ENCODE measurements at places on chromosomes 3 and 15.
A peak's percentile ranks its signal among the peaks of the same experiment; 100 is the strongest.

DNA sequence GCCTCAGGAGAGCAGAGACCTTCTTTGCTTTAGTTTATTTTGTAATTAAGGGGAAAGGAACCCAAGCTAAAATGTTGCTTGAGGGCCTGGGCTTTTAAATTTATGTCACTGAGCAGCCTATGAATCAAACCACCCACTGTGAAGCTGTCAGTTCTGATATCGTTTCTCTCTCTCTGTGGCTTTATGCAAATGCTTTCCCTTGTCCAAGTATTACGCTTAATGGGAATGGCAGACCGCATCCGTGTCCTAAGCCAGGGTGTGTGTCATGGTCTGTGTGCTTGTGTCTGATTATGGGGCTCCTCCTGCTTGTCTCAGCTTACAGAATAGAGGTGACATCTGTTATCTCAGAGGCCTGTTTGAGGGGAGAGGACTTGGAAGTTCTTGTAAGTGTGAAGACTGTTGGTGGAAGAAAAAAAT is 82.4 kb downstream of the EBLN2 start:
- DNase-seq: no peak

DNA sequence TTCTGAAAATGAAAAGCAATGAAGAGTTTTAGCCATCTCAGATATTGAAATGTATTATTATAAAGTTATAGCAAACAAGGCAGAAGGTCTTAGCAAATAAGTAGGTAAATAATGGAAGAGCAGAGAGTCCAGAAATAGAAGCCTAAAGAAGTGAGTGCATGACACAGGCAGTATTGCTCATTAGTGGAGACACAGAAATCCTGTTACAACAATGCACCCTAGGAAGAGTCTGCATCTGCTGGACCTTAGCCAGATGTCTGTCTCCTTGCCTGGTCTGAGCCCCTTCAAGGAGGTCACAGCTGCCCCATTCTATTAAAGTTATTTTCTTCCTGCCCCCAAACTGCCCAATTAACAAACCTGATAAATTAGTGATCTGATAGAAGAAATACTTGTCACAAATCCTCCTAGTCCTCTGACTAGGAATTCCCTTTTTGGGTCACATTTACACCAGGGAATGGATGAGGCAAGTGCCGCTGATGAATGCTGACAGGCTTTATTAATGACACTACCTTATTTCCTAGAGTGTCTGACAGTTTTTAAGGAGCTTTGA is 51.9 kb downstream of the HOMER2 start:
- DNase-seq: no peak

GRCh38 chr3:63654931-63655330 is 2.5 kb downstream of the SNTN start:
- DNase-seq: no peak

DNA sequence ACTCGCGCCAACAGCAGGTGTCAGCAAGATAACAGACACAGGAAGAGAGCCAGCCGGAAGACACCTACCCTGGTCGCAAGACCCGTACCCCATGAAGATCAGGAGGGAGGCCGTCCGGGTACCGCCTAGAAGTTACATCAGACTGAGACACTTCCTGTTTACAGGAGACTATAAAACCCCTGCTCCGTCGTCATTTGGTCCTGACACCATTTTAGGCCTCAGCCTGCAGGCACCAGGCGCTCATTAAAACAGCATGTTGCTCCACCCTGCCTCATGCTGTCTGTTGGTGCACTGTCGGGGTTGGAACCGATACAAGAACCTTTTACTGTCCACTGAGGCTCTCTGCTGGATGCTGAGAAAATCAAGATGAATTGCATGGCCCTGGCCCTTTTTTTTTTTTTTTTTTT is 15.6 kb upstream of the PRTG start:
- no peak for DNase-seq

- no peak for DNase-seq
Observed at GRCh38 chr3:30553641-30554316, 52.6 kb upstream of the TGFBR2 start.

GRCh38 chr3:8110966-8111798 is 390.4 kb upstream of the LMCD1 start:
- DNase-seq: peak; percentile 13

DNA sequence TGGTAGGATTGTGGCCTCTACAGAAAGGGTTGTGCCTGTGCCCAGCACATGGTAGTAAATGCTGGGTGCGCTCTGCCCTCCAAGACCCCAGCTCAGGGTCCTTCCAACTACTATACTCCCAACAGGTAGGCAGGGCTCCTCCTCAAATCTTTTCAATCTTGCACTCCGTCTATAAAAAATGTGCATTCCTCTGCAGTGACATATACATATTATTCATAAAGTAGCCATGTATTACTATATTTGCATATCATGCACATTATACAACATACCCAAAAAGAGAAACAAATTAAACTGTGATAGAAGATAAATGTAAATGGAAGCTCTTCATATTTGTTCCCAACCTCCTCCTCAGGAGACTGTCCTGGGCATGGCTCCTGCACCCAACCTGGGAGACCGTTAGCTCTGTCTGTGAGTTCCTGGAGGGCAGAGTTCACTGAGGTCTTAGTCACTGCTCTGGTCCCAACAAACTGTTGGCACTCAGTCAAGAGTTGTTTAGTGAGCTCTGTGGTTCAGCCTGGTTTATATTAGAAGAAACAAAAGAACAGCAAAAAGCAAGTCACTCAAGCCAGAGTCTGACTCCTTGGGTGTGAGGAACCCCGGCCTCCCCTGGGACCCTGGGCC is 47.7 kb upstream of the GRIP2 start:
- DNase-seq: no peak

GRCh38 chr3:53286727-53287126 is 30.9 kb upstream of the TKT start:
- DNase-seq: no peak

DNA sequence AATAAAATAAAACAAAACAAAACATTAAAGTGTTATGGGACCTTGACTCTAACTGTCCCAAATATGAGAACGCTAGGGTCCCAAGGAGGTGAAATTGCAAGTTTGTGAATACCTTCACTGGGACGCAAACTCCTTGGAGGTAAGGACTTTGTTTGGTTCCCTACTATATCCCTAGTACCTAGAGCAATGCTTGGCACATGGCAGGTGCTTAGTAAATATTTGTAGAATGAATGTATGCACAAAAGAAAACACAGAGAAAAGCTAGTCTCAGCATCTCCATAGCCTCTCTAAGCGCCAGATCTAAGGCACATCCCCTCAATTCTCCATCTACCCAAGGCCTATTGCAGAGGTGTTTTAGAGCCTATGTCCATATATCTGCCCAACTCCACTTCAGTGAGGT is 30.5 kb downstream of the GPR176 start:
- DNase-seq: no peak

- no peak for DNase-seq
Observed at GRCh38 chr3:51385621-51386091, 565 bp downstream of the MANF start.

DNA sequence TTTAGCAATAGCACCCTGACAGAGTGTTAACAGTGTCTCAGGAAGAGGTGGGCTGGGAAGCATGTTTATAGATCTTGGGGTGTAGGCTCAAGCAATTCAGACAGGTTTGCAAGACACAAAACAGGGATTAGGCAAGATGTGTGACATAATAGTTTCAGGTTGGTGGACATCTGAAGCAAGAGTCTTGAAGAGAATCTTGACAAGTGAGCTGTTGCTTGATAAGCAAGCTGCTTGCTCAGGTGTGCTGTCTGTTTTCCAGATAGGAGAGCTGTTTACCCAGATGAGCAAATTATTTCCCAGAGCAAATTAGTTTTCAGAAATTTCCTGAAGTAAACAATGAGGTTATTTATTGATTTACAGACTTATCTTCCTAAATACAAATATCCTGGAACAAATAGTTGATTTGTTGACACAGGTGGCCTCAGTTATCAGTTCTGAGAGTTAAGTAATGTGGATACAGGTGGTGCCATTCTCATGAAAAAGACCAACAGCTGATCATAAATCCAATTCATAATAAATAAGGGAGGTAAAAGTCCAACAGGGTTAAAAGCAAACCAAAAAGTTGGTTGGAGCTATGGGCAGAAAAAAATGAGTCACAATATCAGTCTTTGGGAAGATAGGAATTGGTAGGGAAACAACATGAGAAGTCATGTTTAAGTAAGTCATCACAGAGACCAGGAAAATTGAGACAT is 437.3 kb downstream of the TBL1XR1 start:
- DNase-seq: no peak

DNA sequence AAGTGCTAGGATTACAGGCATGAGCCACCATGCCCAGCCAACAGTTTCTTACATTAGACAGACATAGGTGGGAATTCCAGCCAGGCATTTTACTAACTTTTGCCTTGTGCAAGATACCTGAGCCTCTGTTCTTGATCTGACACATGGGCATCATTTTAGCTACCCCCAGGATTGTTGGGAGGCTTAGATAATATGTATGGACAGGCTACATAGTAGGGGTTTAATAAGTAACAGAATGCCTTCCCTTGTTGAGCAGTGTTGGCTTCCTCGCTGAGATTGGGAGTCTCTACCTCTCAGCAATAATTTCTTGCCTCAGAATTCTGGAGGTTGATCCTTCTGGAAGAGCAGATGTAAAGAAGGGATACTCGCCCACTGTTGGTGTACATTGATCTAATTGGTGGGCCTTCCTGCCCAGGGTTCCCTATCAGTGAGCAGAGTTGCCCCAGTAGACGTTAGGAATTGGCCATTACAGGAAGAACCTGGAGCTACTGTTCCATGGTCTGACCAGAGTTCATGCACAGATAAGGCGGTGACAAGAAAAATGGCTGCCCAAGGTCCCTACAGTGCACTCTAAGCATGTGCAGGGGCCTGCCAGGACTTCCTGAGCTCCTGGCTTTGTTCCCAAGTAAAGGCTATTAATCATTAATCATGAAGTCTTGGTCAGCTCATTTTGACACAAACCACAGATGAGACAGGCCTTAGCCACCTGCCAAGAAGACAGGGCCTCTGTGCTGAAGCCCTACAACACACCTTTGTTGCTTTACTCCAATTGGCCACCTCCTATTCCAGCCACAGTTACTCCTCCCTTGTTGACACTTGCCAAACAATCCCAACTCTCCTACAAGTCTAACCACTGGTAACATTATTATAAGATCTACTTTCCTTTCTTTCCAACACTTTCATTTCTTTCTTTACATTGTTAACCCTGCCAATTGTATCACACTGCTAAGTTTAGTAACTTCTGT is 5.0 kb upstream of the IL17RE start:
- DNase-seq: no peak

DNA sequence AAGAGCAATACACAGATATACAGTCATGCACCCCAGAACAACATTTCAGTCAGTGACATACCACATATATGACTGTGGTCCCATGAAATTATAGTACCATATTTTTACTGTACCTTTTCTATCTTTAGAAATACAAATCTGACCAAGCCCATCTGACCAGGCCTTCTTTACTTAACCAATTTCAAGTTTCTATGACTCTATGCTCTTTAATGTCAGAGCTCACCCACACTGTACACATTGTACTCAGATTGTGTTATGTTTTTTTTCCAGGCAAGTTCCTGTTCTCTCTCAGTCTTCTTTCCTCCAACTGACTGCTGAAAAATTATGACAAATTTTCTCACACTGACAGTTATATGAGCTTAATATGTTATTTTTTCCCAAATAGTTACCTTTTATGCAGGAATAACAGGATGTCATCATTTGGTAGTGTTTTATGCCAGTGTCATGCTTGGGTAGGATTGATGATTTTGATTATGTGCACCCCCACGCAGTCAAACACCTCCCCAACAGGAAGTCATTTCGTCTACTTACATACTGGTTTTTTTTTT is 8.0 kb upstream of the CBLB start:
- DNase-seq: no peak

DNA sequence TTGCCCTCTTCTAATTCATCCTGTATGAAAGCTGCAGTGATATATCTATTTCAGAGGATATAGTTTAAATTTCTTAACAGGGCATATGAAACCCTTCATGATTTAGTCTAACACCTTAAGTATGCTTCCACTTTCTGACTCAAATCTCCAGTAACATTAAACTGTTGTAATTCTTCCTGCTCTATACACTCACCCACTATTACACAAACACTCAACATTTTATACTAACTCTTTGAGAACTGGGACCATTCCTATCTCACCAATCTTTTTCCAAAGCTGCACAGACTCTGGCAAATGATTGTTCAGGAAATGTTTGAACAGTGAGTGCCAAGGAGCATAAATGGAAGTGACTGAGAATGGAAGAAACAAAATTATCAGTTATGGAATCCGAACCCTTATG is 560.4 kb upstream of the DPPA4 start:
- no peak for DNase-seq

DNA sequence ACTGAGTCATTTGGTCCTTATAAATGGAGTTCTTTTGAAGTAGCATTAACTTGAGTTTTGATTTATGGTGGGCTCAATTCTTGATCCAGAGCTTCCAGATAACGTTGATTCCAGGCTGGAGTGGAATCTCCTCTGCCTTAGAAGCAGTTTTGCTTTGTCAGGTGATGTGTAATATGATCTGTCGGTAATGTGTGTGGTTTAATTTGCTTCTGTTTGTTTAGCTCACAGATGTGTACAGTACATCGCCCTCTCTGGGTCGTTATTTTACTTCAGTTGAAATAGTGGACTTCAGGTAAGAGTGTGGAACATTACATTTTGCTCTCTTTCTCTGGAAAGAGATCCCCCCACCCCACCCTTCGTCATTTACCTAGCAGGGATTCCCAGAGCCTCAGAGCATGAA is 23.1 kb downstream of the C3orf52 start:
- no peak for DNase-seq

- no peak for DNase-seq
Observed at GRCh38 chr3:192750201-192750600, 22.9 kb upstream of the FGF12 start.

- no peak for DNase-seq
Observed at GRCh38 chr15:36358523-36358922, 220.9 kb upstream of the CDIN1 start.

DNA sequence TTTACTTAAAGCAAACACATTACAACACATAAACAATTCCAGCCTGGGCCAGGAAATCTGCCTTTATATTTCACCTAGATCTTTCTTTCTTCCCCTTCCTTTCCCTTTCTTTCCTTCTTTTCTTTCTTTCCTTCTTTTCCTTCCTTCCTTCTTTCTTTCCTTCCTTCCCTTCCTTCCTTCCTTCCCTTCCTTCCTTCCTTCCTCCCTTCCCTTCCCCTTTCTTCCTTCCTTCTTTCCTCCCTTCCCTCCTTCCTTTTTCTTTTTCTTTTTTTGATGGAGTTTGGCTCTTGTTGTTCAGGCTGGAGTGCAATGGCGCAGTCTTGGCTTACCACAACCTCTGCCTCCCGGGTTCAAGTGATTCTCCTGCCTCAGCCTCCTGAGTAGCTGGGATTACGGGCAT is 24.1 kb upstream of the BNIP2 start:
- no peak for DNase-seq

GRCh38 chr3:42493126-42493797 is 9.2 kb upstream of the VIPR1 start:
- no peak for DNase-seq

- no peak for DNase-seq
Observed at GRCh38 chr15:68417897-68418296, 14.1 kb downstream of the ITGA11 start.

GRCh38 chr3:185279587-185280138 is 25.8 kb upstream of the EHHADH start:
- DNase-seq: no peak

Measured in stimulated activated CD4-positive, alpha-beta T cell treated with anti-CD3 and anti-CD28 coated beads, Interleukin-15, amount 100 ng/mL, for 1 hour (primary cell).